ENCODE measurements at places on chromosomes 7 and 10. TPM values are rescaled to one million over a fixed set of nuclear protein-coding genes. Genes with fewer than 3 reads are reported as not detected.

DNA sequence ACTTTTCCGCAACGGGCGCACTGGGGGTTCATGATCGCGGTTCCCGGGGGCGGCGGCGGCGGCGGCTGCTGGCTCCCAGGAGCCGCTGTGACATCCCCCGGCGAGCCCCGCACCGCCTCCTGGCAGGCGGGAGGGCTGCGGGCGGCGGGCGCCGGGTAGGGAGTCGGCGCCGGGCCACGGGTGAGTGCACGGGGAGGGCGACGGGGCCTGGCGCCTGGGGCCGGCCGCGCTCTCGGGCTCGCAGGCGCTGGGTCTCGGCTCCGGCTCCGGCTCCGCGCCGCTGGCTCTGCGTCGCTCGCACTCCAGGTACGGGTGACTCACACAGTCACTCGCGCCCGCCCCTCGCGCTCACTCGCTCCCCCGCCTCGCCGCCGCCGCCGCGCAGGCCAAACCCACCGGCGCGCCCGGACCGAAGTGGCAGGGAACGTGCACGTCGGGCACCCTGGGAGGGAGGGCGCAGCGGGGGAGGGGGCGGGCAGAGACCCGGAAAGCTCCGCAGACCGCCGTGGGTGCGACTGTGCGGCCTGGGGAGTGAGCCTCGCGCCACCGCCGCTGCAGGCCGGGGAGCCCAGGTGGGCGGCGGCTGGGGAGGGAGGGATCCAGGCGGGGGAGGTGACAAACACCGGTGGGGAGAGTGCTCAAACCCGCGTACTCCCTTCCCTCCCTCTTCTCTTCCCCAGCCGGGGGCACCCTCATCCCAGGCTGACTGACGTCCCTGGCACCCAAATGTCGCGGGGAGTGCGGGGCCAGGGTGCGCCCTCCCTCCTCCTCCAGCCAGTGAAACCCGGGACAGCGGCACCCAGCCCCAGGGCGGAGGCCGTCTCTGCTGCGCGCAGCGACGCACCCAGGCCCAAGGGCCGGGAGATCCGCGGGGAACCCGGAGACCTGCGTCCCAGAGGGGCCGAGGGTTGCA is 276.9 kb upstream of the NEBL start:
- peak; percentile 65 for DNase-seq

DNA sequence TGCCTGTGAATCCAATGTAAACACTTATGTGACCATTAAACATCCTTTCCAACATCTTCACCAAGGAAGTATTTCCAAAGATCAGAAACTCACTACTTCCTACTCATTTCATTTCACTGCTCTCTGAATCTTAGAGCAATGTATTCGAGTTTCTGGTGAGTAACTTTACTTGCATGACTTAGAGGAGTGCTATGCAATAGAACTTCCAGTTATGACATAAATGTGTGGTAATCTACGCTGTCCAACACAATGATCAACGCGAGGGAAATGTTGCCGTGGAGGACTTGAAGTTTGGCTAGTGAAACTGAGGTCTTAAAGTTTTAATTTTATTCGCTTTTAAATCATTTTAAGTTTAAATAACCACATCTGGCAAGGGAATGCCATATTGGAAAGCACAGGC is 1326.3 kb downstream of the XPNPEP1 start:
- no peak for DNase-seq

CDHR3 gene
- 7.7 TPM for total RNA-seq

- DNase-seq = no peak
Observed at GRCh38 chr10:66591865-66592264, 334.0 kb upstream of the LRRTM3 start.

DNA sequence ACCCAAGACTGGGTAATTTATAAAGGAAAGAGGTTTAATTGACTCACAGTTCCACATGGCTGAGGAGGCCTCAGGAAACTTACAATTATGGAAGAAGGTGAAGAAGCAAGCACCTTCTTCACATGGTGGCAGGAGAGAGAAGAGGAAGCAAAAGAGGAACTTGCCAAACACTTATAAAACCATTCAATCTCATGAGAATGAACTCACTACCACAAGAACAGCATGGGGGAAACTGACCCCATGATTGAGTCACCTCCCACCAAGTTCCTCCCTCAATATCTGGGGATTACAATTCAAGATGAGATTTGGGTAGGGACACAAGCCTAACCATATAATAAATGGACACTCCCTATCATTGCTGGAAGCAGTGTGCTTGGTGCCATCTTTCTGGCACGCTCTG is 506.3 kb downstream of the CALN1 start:
- DNase-seq = no peak

DNA sequence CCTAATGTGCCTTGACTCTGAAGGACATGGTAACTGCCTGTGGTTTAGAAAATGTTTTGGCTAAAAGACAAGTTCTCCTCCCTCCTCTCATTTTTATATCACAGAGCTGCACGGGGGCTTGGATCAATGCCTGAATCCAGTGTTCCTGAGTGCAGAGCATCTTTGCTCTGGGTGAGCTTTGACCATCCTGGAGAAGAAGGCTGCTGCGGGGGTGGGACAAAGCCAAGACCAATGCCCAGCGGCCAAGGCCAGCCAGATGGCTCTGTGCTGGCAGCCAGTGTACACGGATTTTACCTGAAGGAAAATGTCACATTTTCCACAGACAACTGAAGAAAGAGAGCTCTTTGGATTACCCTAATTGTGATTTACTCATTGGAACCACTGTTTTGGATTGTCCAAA is 102.0 kb upstream of the TARP start:
- DNase-seq = no peak

DNA sequence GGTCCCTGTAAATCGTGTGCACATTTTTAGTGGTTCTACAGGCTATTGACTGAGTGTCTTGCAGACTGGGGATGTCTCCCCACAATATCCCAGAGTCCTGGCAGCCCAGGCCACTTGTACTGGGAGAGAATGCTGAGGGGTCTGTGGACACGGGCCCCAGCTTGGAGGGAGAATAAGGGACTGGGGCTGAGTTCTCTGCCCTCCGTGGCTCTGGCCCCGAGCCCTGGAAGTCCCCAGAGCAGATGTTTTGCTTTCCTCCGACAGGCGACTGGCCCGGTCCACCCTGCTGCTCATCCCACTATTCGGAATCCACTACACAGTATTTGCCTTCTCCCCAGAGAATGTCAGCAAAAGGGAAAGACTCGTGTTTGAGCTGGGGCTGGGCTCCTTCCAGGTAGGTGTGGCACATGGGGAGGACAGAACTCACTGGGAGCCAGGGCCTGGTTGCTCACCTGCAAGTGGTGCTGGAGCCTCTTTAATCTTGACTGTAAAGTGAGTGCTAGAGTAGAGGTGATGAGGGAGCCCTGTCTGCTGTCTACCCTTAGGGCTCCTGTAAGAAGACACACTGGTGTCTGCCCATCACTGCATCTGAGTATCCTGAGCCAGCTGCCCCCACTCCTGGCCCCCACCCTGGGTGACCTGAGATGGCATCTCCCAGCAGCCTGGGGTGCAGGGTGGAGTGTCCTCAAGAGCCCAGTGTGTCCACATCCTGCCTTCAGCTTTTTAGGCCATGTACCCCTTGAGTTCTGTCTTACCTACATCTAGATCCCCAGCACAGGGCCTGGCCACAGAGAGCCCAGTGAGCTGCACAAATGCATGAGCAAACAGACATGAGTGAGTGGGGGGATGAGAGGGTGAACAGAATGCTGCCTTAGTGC is 51.1 kb downstream of the ADCYAP1R1 start:
- DNase-seq = no peak

SNX8 gene
- 22.4 TPM for total RNA-seq

RTKN2 gene
- 7.4 TPM for total RNA-seq

DNA sequence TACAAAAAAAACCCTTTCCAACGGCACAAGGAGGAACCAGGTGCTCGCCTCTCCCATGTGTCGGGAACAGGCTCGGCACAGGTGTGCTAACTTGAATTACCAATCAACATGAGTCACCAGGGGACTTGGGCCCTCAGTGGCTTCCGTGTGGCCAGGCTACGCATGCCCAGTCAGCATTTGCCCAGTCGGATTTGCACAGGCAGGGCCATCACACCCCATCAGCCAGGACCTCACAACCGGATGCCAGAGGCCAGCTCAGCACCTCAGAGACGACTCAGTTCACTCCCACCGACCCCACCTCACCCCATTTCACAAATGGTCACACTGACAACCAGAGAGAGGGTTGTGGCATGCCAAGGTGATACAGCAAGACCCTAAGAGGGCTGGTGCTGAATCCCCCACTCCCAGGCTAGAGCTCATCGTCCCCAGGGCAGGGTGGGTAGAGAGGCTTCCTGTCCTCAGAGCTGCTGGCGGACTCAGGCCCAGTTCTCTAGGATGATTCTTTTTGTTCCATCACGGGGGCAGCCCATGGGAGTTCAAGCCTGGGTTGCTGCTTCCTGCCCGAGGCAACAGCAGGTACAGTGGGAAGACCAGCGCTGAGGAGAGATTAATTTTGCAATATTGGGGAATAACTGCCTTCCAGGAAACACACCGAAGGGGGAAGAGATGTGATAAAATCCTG is 13.6 kb downstream of the ANXA11 start:
- peak; percentile 92 for DNase-seq

ARPC1B gene
- total RNA-seq = 143 TPM

DNA sequence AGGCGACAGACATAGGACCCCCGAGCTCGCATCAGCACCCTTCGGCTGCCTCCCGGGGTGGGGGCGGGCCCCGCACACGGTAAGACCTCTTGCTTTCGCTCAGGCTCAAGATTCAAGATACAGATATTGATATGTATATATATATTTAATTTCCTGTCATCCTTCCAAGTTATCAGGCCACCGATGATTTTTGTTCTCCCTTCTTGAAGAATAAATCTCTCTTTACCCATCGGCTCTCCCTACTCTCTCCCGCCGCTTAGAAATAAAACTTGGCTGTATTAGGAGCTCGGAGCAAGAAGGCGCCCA is 603 bp downstream of the ADRA2A start:
- no peak for DNase-seq

STARD3NL gene
- 25.4 TPM for total RNA-seq

GRCh38 chr10:129210876-129211275 is 256.2 kb upstream of the MGMT start:
- DNase-seq = no peak

DNA sequence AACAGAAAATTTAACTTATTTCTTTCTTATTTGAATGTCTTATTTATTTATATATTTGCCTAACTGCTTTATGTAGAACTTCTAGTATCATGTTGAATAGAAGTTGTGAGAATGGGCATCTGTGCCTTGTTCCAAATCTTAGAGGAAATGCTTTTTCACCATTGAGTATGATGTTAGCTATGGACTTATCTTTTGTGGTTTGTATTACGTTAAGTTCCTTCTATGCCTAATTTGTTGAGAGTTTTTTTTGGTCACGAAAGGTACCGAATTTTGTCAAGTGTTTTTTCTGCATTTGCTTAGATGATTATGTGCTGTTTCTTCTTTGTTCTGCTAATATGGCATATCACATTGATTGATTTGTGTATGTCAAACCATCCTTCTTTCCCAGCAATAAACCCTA is 161.0 kb upstream of the TRIM24 start:
- DNase-seq = no peak

- no peak for DNase-seq
Observed at GRCh38 chr10:6583447-6583846, 3.4 kb upstream of the PRKCQ start.

GRCh38 chr7:24169077-24169624 is 114.8 kb upstream of the NPY start:
- DNase-seq = no peak

POLR2J2 gene
- total RNA-seq = 5.9 TPM

NODAL gene
- 0.17 TPM for total RNA-seq

GRCh38 chr7:1321411-1322239 is 89.0 kb downstream of the UNCX start:
- DNase-seq = no peak

SPDYE6 gene
- total RNA-seq = not detected

DNA sequence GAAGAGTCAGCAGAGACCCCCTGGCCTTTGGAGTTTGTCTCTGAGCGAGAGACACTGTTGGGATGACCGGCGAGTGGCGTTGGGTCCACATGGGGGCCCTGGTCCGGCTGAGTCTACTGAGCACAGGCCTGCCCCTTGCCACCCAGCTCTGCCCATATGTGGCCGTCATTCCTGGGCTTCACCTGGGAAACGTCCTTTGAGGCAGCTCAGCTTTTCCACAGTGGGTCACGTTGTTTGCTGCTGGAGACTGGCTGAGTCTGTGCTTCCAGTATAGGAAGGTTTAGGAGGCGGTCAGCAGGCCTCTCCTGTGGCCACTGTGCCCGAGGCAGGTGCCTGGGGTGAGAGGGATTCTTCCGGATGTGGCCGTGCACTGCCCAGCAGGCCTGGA is 17.1 kb downstream of the ADAM8 start:
- no peak for DNase-seq

DNA sequence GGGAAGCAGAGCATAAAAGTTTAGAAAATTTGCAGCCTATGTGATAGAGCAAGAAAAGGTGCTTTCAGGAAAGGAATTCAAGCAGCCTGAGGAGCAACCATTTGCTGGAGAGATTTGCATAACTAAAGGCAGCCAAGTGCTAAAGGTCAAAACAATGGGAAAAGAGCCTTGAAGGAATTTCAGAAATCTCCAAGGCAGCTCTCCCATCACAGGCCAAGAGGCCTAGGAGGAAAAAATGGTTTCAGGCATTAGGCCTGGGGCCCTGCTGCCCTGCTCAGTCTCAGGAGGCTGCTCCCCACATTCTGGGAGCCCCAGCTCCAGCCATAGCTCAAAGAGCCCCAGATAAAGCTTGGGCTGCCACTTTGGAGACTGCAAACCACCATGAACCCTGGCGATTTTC is 95.9 kb upstream of the UNC5B start:
- no peak for DNase-seq

DNA sequence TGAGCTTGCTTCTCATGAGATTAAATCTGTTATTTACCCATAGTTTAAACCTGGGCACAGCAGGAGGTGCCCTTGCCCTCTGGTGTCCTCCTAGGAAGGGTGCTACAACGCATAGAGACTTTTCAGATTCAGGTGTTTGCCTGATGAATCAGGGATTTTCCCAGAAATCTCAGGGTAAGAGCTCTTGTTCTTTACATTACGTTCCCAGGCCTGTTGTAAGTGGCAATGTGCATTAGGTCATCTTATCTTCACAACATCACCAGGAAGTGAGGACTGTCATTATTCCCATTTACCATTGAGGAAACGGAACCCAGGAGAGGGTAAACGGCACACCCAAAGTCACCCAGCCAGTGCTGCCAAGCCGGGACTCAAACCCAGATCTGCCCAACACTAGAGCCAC is 73.0 kb downstream of the NHLRC2 start:
- peak; percentile 43 for DNase-seq

- no peak for DNase-seq
Observed at GRCh38 chr7:130940907-130941306, 206.9 kb upstream of the KLF14 start.

DNA sequence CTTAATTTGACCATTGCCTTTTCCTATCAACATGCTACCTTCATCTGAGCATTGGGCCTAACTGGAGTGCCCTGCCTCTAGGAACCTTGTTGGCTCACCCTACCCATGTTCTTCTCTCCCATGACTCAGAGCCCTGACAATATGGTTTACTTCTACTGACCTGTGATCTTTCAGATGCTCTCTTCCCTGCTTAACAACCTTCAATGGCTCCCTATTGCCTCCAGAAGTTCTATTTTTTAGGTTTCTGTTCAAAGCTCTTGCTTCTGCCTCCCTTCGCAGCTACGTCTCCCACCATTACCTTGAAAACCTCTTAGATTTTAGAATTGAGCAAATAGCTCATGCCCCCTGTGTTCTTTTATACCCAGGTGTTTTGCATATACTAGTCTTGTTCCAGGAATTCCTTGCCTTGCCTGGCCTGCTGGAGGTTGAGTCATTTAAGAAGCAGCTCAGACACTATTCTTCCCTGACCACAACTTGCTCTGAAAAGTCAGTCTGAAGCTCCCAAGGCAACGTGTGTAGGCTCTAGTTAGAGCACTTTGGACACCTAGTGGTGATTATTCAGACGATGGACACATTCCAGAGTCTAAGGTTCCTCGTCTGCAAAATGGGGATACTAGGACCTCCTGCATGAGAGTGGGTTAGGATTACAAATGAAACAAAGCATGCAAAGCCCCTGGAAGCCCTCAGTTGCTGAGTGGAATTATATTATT is 64.4 kb upstream of the EMX2 start:
- DNase-seq = no peak
